AG04450 (cell line): ENCODE measurements at places on chromosomes 5 and 9.

DNA sequence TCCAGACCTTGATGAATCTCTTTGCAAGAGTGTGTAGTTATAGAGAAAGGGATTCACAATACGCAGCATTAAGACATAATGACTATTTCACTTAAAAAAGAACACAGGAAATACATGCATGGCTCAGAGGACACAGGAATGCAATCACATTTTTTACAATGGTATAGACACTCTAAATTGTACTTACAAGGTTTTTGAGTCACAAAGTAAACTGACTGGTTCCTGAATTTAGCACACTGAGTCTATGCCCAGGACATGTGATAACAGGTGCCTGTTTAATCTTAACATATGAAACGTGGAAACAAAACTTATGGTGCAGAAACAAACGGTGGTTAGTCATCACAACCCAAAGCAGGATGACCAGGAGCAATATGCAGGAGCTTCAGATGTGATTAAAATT lies 6.7 kb downstream of the EPB41L4A start:
- no peak for DNase-seq

DNA sequence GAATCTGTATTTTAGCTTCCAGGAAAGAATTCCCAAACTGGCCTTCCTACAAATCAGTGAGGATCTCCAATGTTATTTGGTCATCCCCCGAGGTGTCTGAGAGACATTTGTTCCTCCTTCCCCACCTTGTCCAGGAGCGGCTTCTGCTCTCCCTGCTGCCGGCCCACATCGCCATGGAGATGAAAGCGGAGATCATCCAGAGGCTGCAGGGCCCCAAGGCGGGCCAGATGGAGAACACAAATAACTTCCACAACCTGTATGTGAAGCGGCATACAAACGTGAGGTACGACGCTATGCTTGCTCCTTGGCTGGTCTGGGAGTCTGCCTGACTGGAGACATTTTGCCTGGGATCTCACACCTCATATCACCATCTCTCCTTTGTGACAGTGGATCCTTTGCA lies 160.4 kb downstream of the CFAP90 start:
- DNase-seq = no peak

DNA sequence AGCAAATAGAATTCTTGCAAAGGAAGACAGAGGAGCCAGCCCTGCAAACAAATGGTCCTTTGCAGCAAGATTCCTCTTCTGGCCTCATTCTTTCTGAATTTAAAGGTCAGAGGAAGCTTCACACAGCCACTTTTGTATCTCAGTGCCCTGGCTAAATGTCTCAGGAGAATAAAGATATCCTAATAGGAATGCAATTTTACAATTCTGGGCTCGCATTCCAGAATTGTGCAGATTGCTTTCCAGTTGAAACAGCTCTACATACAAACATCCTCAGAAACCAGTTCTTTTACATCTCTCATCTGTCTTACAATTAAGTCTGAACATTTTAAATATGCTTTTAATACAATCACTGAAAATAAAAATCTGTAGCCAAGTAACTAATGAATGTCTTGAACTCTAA lies 14.6 kb upstream of the ACOT12 start:
- DNase-seq = no peak

DNA sequence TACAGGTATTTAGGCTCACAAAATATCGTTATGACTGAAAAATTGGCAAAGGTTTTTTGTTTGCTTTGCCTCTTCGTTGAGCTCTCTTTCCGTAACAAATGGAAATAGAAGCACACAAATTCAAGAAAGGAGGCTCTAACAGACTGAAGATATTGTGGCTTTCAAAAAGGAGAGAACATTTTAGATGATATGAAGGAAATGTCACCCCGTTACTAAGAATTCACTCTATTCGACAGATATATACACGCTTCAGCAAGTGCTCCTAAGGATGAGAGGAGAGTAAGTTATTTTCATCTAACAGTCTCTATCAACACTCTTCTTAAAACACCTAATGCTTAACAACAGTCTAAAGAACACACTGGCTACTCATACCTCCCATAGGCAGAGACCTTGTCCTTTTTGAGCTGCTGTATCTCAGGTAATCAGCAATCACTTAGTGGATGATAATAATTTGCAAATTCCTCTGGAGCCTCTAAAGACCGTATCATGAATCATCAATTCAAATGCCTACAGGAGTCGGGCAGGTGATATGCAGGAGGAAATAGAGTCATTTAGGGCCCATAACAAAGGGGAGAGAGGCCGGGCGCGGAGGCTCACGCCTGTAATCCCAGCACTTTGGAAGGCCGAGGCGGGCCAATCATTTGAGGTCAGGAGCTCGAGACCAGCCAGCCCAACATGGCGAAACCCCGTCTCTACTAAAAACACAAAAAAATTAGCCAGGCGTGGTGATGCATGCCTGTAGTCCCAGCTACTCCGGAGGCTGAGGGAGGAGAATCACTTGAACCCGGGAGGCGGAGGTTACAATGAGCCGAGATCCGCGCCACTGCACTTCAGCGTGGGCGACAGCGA lies 1.4 kb upstream of the HSDL2 start:
- DNase-seq = no peak

- no peak for DNase-seq
These were observed 811.7 kb upstream of the WWC1 start for GRCh38 chr5:167479779-167480178.

DNA sequence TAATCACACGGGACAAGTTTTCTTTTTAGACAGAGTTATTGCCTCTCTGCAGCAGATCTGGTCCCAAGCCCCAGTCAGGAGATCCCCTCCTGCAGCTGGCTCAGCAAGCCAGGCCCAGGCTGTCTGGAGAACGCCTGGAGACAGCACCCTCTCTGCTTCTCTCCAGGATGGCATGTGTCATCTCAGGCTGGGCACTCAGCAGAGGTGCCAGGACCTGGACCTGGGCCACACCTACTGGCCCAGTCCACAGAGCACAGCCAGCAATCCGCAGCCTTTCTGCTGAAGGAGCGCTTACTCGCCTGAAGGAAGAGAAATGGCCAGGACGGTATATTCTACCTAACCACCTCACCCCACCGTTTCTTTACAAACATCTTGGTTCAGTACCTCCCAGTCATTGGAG lies 4.7 kb upstream of the TBC1D9B start:
- DNase-seq = no peak

- DNase-seq = no peak
These were observed 79.5 kb downstream of the CRB2 start for GRCh38 chr9:123435471-123435870.

DNA sequence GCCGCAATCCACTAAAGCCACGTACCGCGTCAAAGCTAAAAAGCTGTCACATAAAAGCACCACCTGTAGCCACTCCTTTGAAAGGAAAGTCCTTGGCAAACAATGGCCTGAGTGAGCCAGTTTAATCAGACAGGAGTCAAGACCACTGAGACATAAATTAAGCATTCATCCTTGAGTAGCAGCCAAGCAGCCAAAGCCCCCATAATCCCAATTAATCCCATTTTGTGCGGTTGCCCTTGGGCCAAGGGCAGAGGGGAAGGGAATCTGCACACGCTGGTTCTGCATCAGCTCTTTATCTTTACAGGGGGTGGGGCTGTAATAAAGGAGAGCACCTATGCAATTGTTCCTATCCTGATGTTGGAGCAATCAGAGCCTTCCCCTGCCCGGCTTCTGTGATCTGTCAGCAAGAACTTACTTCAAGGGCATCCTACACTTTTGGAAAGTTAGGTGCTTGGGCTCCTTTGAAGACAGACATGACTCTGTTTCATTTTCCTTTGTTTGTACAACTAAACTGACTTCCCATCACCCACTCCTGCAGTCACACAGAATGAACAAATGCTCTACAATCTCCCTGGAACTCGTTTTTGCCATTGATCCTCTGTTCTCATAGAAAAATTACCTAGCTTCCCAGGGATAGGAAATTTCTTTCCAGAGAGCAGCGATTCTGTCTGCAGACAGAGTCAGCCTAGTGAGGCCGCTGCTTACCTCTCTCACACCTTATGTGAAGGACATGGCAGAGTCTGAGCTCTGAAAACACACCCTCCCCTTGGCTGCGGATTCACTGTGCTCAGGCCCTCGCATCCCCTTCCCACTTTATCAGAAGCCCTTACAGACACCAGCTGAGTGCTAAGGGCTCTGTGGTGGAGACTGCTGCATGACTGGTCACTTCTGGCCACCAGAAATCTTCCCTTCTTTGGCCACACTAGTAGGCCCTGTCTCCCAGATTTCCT lies 116.2 kb upstream of the TBCA start:
- no peak for DNase-seq

GRCh38 chr9:21294904-21295538 lies 10.1 kb downstream of the IFNA5 start:
- DNase-seq = no peak

- no peak for DNase-seq
These were observed 3.9 kb downstream of the RASGRF2 start for GRCh38 chr5:80963966-80964481.

- no peak for DNase-seq
These were observed 9.0 kb downstream of the LPAR1 start for GRCh38 chr9:111029260-111029659.

DNA sequence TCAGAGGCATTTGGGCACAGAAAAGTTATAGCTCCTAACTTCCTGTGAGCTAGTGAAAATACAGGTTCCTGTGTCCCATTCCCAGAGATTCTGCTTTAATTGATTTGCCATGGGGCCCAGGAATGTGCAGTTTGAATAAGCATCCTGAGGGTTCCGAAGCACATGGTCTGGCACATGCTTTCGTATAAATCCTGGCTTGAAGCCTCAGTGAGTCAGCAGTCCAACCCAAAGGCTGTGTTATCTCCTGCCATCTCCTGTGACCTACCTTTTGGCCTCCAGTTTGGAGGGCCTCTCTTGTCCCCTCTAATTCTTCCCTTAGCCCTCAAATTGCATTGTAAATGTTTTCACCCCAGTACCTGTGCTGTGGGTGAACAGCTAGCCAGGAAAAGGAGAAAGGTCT lies 183.8 kb downstream of the NR3C1 start:
- DNase-seq = no peak

- DNase-seq = no peak
These were observed 113.6 kb downstream of the DEPDC1B start for GRCh38 chr5:60586307-60586901.

- DNase-seq = no peak
These were observed 9.9 kb downstream of the ANP32B start for GRCh38 chr9:97993000-97993399.

DNA sequence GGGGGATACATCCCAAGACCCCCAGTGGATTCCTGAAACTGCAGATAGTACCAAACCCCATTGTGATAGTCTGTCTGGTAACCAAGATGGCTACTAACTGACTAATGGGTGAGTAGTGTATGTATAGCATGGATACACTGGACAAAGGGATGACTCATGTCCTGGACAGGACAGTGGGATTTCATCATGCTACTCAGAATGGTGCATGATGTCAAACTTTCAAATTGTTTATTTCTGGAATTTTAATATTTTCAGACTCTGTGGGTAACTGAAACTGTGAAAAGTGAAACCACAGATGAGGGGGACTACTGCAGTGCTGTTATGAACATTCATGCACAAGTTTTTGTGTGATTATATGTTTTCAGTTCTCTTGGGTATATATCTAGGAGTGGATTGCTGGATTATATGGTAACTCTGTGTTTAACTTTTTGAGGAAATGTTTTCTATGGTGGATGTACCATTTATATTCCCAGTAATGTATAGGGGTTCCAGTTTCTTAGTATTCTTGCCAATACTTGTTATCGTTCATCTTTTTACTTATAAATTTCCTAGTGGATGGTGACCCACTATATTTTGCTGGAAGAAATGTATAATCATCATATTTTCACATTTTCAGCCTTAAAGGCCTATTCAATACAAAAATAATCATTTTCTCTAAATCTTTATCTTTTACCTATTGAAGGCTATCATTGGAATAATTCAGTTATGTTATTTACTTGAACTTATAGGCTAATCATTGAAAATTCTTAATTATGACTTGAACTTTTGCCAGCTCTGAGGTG lies 140.9 kb downstream of the NR3C1 start:
- peak; percentile 83 for DNase-seq

DNA sequence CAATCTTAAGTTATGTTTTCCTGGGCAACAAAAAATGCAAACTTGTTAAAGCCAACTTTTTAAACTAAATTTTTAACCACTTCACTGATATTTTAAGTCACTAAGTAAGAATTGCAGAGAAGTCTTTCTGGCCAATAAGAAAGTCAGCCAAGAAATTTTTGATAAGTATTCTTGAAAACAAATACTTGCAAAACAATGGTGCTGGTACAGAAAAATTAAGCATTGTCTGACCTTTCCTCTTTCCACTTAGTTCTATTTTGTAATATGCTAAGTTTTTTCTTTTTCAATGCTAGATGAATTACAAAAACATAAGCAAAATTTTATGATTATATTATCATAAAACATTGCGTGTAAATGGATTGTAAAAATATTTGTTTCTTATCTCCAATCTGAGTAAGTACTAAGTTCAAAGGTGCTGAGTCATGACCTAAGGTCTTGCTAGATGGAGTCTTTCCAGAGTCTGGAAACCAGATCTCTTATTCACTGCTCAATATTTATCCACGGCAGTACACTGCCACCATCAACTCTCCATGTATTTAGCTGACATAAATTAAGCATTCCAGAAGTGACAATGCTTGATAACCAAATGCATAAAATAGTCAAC lies 139.7 kb downstream of the MEF2C start:
- no peak for DNase-seq

- DNase-seq = peak; percentile 27
These were observed 100.7 kb downstream of the CWC27 start for GRCh38 chr5:64869419-64869818.

GRCh38 chr5:146426853-146427618 lies 20.1 kb upstream of the TCERG1 start:
- no peak for DNase-seq

DNA sequence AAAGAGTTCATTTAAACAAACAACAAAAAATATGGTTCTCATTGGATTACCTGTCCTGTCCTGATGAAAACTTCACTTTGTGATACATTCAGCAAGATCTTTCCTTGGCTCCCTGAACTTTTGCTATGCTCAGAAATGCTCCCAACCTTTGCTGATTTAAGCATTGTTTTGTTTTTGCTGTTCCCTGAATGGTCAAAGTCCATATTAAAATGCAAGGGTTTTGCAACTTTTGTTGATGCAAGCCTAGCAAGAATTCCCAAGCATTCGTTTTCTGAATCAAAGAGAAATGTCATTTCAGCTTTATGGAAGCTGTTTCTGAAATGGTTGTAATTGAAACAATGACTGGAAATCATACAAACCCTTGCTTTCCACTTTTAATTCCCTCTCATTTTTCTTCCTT lies 3.1 kb upstream of the SFXN1 start:
- DNase-seq = no peak

GRCh38 chr9:37187713-37188439 lies 67.5 kb downstream of the ZCCHC7 start:
- no peak for DNase-seq

GRCh38 chr5:65696892-65697291 lies 25.0 kb downstream of the SGTB start:
- no peak for DNase-seq

DNA sequence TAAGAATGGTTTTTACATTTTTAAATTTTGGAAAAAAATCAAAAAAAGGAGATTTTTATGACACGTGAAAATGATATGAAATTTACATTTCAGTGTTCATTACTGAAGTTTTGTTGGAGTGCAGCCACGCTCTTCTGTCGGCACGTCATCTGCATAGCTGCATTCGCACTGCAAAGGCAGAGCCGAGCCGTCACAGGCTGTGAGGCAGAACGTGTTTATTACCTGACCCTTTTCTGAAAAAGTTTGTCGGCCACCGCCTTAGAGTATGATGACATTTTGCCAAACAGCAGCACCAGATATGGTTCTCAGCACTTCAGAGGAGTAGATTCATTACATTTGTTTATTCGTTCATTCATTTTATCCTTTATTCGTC lies 24.1 kb downstream of the HRH2 start:
- no peak for DNase-seq

- no peak for DNase-seq
These were observed 8.7 kb upstream of the FBN2 start for GRCh38 chr5:128546658-128547281.
